Muscle of leg (tissue), 16 donors: ENCODE measurements at places on chromosomes 7 and 10.

DNA sequence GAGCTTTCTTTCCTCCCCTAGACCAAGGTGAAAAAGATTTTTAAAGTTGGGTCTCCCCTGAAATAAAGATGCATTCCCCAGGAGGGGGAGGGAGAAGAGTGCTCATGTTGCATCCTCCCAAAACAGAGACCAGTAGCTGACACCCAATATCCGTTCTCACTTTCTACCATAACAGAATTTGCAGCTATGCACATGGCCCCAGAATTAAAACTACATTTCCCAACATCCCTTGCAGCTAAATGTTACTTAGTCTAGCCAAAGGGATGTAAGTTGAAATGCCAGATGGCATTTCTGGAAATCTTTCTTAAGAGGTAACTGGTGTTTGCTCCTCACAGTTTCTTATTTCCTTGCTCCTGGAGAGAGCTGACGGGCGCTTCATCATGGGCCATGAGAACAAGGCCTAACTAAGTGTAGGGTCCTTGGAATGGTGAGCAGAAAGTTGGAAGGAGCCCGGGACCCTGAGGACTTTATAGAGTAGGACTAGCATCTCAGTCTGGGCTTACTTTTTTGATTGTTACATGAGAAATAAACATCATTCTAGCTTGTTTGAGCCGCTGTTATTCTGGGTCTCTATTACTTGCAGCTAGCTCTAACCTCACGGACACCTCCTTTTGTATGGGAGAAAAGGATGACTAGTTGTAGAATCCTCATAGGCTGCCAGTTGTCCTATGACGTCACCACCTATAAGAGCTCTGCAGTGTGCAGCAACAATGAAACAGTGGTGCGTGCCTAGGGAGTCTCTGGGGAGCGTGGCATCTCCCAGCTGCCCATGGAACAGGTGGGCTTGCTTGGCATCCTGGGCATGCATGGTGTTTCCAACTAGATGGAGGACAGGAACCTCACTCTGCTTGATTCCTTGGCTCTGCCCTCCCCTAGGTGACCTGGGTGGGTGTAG lies 46.1 kb upstream of the EXOC6 start:
- DNase-seq: peak; percentile 24

DNA sequence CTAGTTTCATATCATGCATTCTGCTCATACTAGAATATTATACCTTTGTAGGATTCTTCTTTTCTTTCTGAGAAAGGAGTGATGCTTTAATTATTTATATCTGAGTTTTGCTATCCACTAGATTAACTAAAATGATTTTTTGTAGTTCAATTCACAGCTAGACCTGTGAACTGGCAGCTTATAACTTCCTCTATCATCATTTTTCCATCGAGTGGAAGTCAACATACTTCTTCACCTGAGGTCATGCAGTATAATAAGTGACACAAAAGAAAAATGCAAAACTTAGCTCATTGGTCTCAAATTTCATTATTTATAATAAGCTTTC lies 8.0 kb downstream of the LRRN3 start:
- no peak for DNase-seq

- no peak for DNase-seq
These were observed 376.9 kb upstream of the NRG3 start for GRCh38 chr10:81498011-81498551.

GRCh38 chr10:60271319-60272040 lies 118.2 kb downstream of the ANK3 start:
- DNase-seq: no peak

- peak; percentile 52 for DNase-seq
These were observed 121.5 kb upstream of the DPP6 start for GRCh38 chr7:153930696-153931095.

DNA sequence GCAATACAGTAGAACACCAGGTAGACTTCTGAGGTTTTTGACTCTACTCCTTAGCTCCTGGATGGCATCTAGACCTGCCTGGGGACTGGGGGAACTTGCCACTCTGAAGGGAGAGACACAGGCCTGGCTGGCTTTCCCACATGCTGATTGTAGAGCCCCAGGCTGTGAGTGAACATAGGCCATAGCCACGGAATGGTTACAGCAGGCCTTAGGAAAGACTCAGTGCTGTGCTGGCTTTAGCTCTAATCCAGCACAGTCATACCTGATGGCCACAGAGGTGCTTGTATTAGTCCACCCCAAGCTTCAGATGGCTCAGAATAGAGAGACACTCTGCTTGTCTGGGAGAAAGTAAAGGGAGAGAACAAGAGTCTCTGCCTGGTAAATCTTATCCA lies 35.0 kb upstream of the ARHGAP12 start:
- DNase-seq: no peak

GRCh38 chr7:134422008-134422407 lies 36.9 kb downstream of the AKR1B1 start:
- DNase-seq: peak; percentile 42

GRCh38 chr7:105935250-105935649 lies 27.8 kb upstream of the CDHR3 start:
- no peak for DNase-seq

GRCh38 chr10:28242555-28243204 lies 60.2 kb downstream of the MPP7 start:
- DNase-seq: no peak

DNA sequence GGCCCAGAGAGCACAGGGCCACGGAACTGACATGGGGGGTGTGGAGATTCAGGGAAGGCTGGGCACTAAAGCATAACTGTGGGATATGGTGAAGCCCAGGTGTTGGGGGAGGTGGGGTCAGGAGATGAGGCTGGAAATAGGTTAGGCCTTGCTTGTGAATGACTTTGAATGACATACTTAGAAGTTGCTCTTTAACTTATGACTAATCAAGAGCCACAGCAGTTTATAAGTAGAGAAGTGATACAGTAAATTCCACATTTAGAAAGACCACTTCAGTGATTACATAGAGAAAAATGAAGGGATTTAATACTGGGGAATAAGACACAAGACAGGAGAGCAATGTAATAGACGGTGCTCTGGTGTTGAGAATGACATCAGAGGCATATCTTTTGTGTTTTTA lies 120.8 kb upstream of the SEC61G start:
- DNase-seq: no peak

GRCh38 chr7:110625294-110625693 lies 465.6 kb upstream of the LRRN3 start:
- no peak for DNase-seq

GRCh38 chr7:36531951-36532350 lies 142.3 kb downstream of the ANLN start:
- DNase-seq: no peak

DNA sequence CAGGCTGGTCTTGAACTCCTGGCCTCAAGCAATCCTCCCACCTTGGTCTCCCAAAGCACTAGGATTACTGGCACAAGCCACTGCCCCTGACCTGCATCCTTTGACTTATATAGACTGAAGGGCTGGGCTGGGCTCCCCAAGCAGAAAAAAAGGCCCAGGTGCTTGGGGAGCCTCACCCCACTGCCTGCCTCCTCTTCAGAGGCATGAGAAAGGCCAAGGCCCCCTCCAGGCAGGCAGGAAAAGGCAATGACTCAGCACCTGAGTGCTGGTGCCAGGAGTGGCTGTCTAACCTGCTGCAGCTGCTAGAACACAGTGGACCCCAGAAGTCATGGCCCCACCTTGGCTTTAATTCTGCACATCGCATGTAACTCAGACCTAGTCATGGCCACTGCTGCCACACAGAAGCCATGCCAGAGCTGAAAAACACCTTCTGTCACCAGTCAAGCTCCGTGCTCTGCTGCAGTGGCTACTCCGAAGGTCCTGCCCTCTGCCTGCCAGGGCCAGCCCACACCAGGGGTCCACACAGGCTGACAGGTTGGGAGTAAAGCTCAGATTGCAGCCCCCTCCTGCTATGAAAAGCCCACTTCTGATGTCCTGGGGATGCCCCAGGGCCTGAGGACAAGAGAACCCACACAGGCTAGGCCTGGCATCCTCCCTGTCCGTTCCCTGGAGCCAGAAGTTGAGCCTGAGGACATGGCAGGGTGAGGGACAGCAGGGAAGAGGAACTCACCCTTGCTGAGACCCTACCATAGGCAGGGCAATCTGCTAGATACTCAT lies 48.5 kb downstream of the GRID1 start:
- DNase-seq: no peak

DNA sequence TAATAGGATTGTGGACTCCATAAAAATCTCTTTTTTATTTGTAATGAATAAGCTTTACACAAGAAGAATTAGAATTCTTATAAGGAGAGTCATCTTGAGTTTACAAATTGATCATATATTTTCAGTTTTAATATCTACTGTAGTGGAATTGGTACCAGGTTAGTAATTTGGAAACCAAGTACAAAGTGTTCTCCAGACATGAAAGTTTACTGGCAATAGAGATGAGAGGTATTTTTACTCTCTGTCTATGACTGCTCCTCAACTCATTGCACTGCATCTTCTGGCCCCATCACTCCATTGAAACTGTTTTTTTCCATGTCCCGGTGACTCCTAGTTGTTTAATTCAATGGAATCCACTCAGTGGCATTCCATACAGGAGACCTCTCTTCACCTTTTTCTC lies 164.5 kb upstream of the SMIM30 start:
- no peak for DNase-seq

- no peak for DNase-seq
These were observed 161.1 kb downstream of the ADAM12 start for GRCh38 chr10:126226988-126227761.

DNA sequence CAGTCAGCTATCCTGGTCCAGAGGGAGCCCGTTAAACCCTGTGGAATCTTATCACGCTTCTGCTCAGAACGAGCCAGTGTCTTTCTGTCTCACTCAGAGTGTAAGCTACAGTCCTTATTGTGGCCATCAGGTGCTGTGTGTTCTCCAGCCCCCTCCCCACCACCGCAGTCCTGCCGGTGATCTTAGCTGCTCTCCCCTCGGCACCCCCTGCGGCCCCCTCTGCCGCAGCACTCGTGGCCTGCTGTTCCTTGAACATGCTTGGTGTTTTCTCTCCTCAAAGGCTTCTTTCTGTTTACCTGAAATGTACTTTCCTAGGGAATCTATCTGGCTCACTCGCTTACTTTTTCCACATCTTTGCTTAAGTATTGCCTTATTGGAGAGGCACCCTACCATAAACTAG lies 38.2 kb upstream of the TMEM236 start:
- no peak for DNase-seq

DNA sequence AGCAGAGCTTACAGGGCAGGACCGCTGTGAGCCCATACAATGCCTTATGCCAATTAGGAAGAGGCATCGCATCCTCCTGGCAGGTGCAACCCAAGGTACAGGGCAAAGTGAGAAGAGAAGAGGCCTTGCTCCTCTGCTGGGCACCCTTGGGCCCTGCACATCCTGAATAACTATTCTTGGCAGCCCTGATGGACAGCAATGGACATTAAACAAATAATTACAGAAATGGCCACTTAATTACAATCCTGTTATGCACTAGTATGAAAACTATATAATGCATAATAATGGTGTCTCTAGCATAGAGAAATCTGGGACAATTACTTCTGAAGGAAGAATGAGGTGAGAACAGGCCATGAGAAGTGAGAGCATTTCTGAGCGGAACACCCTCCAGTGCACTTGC lies 83.5 kb downstream of the PLPP4 start:
- DNase-seq: no peak

GRCh38 chr7:92625617-92626016 lies 35.4 kb upstream of the FAM133B start:
- DNase-seq: no peak

DNA sequence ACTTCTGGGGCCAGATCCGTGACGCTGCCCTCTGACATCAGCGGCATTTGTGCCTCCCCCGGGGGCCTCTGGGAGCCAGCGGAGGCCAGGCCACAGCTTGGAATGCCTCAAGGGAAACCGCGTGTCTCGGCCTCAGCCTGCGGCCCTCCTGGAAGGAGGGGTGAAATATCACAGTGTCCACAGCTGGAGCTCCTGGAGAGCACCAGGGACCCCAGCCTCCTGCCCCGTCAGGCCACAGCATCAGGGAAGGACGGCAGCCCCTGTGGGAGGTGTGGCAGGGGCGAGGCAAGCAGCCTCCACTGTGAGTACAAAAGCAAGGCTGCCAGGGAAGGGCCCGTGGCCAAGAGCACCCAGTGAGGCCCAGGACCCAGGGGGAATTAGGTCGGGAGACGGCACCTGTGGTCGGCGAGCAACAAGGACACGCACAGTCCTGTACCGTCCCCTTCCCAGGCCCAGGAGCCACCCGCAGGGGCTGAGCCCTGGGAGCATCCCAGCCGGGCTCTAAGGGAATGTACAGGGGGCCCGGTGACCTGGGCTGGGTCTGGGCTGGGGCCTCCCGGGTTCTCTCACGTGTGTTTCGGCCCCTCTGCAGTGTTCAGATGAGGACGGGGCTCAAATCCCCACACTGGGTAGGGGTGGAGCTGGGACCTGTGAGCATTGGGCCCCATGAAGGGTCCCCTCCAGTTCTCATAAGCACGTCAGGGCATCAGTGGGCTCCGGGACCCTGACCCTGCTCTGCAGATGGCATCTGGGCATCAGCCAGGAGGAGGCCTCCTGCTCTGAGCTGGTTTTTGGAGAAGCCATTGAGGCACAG lies 18.7 kb upstream of the KNDC1 start:
- DNase-seq: no peak

DNA sequence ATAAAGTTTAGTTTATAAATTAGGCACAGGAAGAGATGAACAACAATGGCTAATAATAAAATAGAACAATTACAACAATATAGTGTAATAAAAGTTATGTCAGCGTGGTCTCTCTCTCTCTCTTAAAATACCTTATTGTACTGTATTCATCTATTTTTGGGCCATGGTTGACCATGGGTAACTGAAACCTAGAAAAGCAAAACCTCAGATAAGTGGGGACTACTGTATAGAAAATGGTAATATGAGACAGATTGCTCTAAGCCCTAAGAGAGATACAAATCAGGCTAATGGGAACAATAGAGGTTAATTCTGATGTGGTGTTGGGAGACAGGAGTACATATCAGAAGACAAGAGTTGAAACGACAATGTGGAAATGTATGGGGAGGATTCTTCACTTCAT lies 86.2 kb downstream of the ZNF365 start:
- no peak for DNase-seq

- DNase-seq: no peak
These were observed 109.0 kb downstream of the ALOX5 start for GRCh38 chr10:45483002-45483401.

GRCh38 chr10:78980354-78980753 lies 88.4 kb upstream of the ZMIZ1 start:
- no peak for DNase-seq

DNA sequence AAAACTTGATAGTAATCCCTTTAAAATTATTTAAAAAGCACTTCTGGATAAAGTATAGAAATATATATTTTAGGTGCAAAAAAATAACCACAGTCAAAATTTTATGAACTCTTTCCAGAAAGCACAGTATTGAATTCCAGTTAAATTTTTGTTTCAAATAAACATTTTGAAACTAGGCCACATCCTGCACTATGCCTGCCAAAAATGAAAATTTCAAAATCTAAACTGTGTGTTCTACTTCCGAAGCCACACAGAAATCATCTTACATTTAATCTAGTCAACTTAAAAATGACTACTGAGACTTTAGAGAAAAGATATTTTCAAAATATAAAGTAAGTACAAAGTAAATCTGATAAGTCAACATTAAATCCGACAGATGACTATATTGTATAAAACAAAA lies 50.0 kb downstream of the MAGI2 start:
- DNase-seq: peak; percentile 78

DNA sequence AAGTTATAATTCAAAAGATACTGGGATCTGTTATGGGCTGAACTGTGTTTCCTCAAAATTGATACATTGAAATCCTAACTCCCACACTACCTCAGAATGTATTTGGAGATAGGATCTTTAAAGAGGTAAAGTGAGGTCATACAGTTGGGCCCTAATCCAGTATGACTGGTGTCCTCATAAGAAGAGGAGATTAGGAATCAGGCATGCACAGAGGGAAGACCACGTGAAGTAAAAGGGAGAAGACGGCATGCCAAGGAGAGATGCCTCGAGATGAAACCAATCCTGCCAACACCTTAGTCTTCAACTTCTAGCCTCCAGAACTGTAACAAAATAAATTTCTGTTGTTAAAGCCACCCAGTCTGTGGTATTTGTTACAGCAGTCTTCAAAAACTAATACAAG lies 5.9 kb upstream of the CFAP69 start:
- no peak for DNase-seq
